HepG2 (cell line): ENCODE measurements at places on chromosomes 3 and 15. TPM values are rescaled to one million over a fixed set of nuclear protein-coding genes. Genes with fewer than 3 reads are reported as not detected.

The TSEN2 gene
- 16.4 and 17.3 TPM in 2 replicates for total RNA-seq

The PLIN1 gene
- 0.73 and 1.2 TPM in 2 replicates for total RNA-seq

The CEMIP gene
- 1.9 and 4.3 TPM in 2 replicates for total RNA-seq

The CYP11A1 gene
- 0.66 and 0.86 TPM in 2 replicates for total RNA-seq

The MYL3 gene
- not detected in 2 replicates for total RNA-seq

The GOLGA8A gene
- total RNA-seq = 1.6 and 17.1 TPM in 2 replicates

The MAP1A gene
- total RNA-seq = 0.06 and 0.07 TPM in 2 replicates

The DPPA2 gene
- not detected in 2 replicates for total RNA-seq

The IQCH gene
- total RNA-seq = 0.48 and 0.55 TPM in 2 replicates

The PLD1 gene
- total RNA-seq = 27.1 and 33.6 TPM in 2 replicates

The NAA80 gene
- total RNA-seq = 1.5 and 3.4 TPM in 2 replicates

The FRMD5 gene
- total RNA-seq = 0.93 and 1.00 TPM in 2 replicates

The KATNBL1 gene
- total RNA-seq = 42.8 and 43.9 TPM in 2 replicates

The KPNA4 gene
- 27.9 and 32.6 TPM in 2 replicates for total RNA-seq

The CYP19A1 gene
- total RNA-seq = 9.1 and 10.9 TPM in 2 replicates
